ENCODE measurements at places on chromosomes 5 and 9. TPM values are rescaled to one million over a fixed set of nuclear protein-coding genes. Genes with fewer than 3 reads are reported as not detected.

SPINK7 gene
- not detected for total RNA-seq

- DNase-seq, result peak; percentile 34
Observed at GRCh38 chr9:132973713-132974112, 4.8 kb upstream of the GFI1B start.

GRCh38 chr9:128005923-128006322, 25.1 kb upstream of the EEIG1 start:
- no peak for DNase-seq

DNA sequence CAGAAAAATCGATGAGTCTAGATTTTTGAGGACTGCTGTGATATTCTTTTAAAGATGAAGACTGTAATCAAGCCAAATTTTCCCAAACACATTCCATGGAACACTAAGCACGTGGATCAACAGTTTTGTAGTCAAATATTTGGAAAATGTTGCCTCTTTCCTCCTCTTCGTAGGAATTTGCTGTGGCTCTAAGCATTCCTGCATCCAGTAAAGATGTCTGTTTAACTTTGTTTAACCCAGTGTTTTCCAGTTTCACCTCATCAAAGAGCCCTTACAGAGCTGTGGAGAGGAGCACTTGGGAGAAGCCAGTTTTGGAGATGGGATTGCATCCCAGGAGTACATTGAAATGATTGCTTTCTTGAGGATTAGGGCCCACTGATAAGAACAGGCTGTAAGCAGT, 58.9 kb downstream of the INSYN2B start:
- no peak for DNase-seq

DNA sequence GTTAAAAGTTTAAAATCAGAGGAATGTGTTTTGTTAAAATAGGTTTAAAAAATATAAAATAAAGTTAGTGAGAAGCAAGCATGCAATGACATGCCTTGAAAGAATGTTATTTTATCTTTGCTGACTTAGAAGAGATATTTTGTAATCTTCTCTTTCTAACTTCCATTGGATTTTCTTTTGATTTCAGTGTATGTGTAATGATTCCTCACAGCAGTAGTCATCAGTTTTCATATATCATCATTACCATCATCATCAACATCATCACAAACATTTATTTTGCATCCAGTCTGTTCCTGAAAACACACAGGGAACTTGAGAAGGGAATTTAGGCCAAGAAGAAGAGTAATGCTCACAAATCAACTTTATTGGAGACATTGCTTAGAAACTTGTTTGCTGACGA, 699.6 kb downstream of the TAF11L14 start:
- DNase-seq, result no peak

DNA sequence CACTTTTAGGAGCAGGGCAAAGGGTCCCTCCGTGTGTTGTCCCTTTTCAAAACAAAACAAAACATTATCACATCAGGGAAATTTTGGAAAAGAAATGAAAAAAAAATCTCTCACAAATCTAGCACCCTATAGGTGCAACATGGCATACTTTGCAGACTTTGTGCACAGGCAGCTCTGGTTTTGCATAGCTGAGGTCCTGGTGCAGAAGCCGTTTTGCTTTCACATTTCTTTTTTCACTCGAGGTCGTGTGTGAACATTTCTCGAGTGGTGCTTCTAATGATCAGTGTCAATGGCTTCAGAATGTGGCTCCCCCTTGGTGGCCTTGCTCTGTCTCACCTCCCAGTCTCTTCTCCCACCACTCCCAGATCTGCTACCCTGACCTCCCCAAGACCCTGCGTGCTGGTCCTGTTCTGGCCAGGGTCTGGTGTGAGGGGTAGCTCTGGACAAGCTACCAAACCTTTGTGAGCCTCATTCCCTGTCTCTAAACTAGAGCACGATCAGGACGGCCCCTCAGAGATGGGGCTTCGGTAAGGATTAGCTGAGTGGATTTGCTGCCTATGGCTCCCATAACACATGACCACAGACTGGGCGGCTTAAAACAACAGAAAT, 258.0 kb downstream of the NSG2 start:
- no peak for DNase-seq

IGFBPL1 gene
- not detected for total RNA-seq

GRCh38 chr9:92325991-92326500, 293 bp downstream of the CENPP start:
- no peak for DNase-seq

DNA sequence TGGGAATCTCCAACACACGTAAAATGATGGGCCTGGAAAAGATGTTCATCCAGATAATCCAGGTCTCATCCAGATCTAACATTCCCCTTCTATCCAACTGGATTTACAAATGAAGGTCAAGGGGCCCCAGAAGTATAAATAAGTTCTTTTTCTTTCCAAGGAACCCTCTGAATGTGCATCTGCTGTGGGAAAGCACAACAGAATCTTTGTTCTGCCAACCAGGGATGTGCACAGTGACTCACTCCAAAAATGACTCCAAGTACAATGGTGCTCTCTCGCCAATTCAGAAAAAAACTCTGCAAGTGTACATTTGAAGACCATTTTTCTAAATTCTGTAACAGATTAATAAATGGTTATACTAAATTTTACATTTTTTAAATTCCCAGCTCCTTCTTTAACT, 12.4 kb downstream of the RAPGEF6 start:
- DNase-seq, result peak; percentile 71

GRCh38 chr9:92709954-92710353, 40.0 kb upstream of the IPPK start:
- DNase-seq, result no peak

DNA sequence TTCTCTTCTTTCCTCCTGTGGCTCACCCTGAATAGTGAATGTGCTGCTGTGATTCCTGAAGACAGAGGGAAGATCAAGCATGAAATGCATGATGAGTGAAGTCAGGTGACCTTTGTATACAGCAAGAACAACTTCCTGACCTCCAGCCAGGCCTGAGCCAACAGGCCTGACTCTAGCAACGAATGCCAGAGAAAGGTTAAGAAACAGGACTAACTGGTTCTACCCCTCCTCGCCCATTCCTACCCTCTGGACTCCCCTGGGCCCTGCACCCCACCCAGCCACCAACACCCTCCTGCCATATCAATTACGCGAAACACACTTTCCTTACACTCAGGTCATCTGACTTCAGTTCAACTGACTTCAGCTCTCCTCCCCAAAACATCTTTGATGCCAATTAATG, 4.9 kb downstream of the SUSD1 start:
- DNase-seq, result no peak

GPX8 gene
- 116 TPM for total RNA-seq

DNA sequence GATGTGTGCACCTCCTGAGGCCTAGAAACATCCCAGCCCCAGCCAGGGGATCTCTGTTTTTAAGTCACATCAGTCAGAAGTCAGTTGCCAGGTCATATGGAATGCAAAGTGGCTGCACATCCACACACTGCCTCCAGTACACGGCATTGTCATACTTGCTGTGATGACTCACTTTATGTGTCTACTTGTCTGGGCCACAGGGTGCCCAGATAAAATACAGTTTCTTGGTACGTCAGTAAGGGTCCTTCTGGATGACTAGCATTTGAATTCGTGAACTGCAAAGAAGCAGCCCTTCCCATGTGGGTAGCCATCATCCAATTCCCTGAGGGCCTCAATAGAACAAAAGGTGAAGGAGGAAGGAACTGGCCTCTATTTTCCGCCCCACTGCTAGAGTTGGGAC, 27.7 kb downstream of the AUH start:
- peak; percentile 52 for DNase-seq

DNA sequence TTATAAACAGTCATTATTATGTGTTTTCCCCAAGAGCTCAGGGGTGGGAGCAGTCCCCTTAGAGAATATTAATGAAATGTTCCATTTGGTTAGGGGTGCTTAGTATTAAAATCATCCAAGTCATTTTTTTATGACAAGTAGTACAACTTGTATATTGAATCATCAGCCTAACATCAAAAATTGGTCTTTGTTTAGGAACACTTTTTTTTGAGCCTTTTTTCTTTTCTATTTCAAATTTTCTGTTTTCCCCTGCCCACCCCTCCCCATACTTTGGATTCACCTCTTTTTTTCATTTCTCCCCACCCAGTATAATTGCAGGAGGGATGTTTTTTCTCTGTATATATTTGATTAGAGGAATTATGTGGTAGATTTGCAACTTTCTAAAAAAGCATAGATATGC, 25.8 kb downstream of the RBM27 start:
- no peak for DNase-seq

PCDHB12 gene
- total RNA-seq, result 0.88 TPM
